ENCODE measurements at places on chromosomes 2 and 18.
A peak's percentile ranks its signal among the peaks of the same experiment; 100 is the strongest.

GRCh38 chr2:20050646-20051531, 539 bp downstream of the LAPTM4A start:
- DNase-seq = peak; percentile 89

DNA sequence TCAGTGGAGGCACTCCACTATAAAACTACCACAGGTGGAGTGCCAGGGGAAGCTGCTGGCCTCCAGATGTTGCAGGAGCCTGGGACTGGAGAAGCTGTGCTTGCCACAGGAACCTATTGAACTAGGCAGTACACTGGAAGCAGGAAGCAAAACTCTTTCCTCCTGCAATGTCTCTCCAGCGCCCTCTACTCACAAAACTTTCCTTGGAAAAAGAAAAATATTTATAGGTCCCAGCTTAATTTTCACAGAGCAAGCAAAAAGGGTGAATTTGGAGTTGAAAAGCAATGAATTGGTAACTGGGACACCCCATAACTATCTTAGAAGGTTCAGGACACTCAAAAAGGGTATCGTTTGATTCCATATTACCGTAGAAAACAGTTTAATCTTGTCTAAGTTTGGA, 33.2 kb upstream of the REEP1 start:
- no peak for DNase-seq

- DNase-seq = no peak
Observed at GRCh38 chr2:1806254-1806653, 61.9 kb upstream of the PXDN start.

DNA sequence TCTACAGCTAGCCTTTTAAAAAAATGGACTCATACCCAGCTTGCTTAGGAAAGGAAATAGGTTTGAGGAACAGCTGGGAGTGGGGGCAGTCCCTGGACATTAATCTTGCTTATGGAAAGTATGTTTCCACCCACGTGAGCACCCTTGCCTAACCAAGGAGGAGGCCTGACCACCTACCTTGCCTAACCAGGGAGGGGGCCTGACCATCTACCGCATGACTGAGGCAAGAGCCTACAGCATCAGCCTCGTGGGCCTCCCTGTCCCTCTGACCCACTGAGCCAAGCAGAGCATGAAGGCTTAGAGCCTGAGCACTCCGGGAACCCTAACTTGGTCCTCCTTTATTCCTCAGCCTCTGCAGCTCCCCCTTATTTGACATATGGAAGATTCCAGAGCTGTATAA, 20.2 kb downstream of the PRKAG3 start:
- no peak for DNase-seq

GRCh38 chr18:54790109-54790508, 38.2 kb upstream of the RAB27B start:
- DNase-seq = no peak

Measured in mesendoderm (in vitro differentiated cells).